ENCODE measurements at places on chromosomes 3 and 15.

DNA sequence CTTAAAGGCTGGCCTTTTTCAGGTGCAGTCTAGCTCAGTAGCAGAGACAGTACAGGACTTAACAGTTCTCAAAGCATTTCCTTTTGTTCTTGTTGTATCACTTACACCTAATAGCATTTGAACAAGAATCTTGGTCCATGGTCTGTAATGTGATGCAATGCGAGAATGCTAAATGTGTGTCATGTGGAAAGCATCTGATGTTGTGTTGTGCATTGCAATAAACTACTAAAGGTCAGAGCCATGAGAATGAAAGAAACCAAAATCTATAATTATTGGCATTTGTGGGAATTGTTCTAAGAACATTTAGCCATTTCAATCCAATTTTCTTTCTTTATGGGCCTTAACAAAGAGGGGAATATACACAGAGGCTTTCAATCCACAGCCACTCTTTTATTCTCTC, 324.5 kb upstream of the ROBO2 start:
- DNase-seq = no peak

DNA sequence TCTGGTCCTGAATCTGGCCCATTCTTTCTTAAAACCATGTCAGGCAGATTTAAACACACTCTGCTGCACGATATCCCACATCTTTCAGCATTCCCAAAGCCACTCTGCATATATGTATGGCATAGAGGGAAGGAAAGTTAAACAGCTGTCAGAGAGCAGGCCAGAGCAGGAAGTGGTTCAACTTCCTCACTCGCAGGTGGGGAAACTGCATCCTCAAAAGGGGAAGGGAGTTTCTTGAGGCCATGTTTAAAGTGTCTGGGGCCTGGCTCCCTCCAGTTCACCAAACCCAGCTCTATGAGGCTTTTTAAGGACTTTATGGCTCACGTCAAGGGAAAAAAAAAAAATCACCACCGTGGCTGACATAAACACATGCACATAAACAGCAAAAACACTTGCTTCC, 123.1 kb downstream of the OPA1 start:
- no peak for DNase-seq

DNA sequence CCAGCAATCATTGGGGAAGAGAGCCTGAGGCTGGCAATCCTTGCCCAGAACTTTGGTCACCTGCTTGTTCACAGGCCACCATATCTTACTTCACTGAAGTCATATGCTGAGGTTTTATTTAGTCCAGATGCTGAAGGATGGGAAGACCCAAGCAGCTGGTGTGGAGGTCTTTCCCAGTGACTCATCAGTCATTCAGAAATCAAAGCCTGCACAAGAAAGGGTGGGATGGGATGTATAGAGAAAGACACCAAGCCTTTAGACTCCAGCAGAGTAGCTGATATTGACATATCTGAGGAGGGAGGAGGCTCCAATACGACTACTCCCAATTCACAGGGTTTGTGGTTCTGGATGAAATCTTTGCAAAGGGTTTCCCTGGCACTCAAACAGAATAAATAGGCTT, 13.0 kb upstream of the PHLDB2 start:
- DNase-seq = no peak

DNA sequence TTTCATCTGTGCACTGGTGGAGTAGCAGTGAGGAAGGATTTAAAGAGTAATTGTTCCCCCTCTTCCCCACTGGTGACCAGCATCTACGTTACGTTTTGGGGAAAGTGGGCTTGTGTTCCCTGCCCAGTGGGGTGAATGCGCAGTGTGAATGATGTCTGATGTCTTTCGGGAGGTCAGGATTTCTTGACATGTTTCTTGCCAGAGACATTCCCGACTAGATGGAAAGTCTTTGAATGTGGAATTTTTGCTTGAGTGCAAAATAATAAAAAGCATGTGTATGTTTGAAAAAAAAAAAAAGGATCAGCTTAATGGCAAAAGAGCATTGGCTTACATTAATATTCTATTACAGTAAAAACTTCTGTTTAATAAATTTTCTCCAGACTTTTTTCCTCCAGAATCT, 632.2 kb downstream of the FOXP1 start:
- no peak for DNase-seq

GRCh38 chr15:97961067-97961954, 808 bp downstream of the ARRDC4 start:
- peak; percentile 50 for DNase-seq

DNA sequence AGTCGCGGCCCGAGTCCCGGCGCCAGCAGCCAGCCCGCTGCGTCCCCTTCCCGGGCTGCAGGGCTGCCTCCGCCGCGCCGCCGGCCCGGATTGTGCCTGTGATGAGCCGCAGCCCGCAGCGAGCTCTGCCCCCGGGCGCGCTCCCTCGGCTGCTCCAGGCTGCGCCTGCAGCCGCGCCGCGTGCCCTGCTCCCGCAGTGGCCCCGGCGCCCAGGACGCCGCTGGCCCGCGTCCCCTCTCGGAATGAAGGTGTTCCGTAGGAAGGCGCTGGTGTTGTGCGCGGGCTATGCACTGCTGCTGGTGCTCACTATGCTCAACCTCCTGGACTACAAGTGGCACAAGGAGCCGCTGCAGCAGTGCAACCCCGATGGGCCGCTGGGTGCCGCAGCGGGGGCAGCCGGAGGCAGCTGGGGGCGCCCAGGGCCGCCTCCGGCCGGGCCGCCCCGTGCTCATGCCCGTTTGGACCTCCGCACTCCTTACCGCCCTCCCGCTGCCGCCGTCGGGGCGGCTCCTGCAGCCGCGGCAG, 1.2 kb downstream of the CHST2 start:
- peak; percentile 51 for DNase-seq

DNA sequence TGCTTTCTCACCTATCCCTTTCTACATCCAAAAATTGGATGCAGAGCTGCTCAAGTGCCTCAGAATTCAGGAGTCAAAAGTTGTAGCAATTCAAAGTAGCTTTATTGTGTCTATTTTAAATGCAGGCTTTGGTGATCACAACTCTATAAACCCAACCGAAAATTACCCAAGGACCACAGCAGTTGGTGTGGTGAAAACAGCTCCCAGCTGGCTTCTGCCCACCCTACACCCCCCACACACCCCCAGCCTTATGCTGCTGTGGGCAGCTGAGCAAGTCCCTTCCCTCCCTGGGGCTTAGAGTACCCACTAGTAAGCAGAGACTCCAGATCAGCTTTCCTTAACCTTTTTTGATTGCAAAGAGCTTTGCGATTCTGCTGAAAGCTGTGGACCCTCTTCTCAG, 5.8 kb upstream of the HES1 start:
- DNase-seq = no peak

DNA sequence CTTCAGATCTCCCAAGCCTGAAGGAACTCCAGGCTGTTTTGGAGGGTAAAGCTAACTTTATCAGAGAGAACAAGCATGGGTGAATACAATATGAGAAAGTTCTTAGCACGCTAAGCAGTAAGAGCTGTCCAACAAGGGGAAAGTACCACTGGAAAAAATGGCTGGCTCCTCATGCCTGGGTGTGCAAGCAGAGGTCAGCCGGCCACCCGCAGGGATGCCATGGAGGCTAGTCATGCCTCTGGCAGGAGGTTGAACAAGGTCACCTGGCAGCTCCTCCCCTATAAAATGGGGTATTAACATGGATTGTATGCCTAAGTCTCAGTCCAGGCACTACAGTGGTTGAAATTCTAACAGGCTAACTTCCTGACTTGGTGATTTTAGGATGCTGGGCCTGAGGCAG, 75.4 kb upstream of the SLC6A1 start:
- no peak for DNase-seq

DNA sequence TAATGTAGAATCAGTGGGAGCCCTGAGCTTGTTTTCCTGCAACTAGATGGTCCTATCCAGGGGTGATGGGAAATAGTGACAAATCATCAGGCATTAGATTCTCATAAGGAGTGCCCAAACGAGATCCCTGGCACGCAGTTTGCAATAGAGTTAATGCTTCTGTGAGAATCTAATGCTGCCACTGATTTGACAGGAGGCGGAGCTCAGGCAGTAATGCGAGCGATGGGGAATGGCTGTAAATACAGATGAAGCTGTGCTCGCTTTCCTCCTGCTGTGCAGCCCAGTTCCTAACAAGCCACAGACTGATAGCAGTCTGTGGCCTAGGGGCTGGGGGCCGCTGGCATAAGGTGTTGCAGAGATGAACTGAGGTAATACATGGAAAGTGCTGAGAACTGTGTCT, 28.3 kb upstream of the TMEM42 start:
- DNase-seq = no peak

- no peak for DNase-seq
These were observed 9.5 kb downstream of the GORASP1 start for GRCh38 chr3:39097716-39098472.

DNA sequence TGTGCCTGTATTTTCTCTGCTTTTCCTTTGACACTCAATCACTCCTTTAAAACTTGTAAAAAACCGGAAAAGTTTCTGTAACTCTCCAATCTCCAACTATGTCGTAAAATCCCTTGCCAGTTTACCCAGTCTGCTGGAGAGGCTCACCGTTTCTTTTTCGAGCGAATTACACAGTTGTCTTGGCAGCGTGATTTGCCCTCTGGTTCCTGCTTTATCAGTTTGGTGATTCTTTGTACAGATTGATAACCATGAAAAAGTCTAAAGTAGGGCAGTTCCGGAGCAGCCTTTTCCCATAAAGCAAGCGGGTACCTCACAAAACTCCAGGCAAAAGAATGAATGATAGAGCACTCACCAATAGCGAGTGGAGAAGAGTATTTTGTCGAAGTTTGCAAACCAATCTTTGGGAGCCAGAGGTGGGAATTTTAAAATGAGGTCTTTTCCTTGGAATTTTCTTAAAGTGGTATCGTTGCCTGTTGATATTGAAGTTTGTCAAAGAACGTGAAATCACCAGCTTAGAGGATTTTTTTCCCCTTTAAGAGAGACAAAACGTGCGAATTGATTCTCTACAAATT, at the start of gene TTC23:
TSS of gene TTC23 (minus strand) at position 312 of the 572 bp plus-strand sequence. CDS start 20,869 bp downstream, outside the sequence.
- no peak for DNase-seq

DNA sequence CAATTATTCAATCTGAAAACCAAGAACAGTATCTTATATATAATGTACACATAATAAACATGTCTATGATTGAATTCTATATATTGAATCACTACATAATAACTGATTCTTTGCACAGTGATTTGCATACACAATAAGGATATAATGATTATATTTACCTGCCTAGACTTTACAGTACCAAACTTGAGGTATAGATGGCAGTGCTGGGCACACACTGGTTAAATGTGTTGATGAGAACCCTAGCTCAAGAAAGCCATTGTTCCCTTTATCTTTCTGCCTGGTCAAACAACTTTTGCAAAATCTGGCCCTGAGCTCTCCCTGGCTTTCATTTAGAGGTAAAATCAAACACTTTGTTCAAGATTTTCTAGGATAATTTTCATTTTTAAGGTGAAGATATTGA, 697.7 kb downstream of the TUSC7 start:
- DNase-seq = no peak

DNA sequence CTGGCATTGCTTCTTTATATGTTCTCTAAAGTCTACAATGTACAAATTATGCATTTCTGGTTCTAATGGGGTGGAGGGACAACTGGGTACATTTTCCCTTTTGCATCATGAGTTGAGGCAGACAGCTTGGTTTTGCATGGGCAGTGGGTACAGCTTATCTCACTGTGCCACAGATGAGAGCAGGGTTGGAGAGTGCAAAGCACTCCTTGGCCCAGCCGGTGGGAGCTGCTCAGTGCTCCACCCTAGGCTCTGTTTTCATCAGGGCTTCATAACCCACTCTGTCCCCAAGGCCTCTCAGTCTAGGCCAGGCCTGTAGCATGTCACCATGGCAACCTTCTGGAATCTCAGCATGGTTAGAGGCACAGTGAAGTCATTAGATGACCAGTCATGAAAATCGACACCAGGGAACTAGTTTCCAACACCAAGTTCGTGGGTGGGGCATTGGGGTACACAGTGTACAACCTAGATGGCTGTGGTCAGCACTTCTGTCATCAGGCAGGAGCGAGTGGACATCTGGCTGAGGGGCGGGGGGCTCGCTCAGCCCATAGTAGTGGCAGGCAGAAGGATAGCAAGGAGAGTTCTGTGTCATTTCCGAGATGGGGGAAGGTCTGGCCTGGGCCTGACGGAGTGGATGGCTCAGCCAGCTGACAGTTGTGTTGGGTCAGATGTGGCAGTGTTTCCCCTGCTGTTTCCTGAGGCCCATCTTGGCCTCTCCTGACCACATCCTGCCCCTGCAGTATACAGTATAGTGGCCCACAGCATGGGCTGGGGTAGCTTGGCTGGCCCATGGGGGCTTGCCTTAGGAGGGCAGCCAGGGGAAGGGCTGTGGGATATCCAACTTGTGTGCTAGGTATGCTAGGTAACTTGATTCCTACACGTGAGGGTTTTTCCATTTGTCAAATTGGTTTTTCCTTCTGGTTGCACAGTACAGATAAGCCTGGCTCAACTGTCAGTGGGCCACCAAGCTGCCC, 75.7 kb upstream of the PRR23C start:
- no peak for DNase-seq

DNA sequence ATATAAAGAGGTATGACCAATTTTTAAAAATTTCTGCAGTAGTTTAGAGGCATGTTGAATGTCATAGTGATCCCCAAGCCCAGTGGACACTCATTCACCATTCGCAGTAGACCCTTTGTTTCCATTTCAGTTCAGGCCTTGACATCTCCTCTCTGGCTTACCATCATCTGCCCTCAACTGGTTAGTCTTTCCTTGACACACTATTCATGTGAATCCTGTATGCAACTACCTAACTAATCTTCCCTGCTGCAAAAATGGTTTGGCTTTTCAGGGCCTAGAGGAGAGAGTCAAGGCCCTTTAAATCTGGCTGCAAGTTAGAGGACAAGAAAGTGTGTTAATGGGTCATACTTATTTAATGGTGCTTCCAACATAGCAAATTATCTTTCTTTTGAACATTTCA, 10.9 kb downstream of the APH1B start:
- no peak for DNase-seq

- no peak for DNase-seq
These were observed 39.8 kb downstream of the CGGBP1 start for GRCh38 chr3:88019024-88019423.

GRCh38 chr15:32979710-32980109, 214.8 kb downstream of the FMN1 start:
- no peak for DNase-seq

DNA sequence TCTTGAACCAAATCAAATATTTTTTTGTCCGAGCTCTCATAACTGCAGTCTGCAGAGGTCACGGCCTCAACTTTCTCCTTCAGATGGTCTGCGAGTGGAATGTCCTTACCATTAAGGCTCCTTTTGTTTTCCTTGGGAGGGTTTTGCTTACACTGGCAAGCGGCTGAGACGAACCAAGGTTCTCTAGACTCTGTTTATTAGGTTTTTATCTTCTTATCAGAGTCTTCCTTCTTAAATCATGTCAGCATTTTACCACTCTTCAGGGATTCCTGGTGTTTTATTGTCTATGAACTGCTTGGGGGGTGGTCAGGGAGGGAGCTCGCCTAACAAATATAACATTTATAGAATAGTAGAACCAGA, 773.7 kb upstream of the NR2F2 start:
- no peak for DNase-seq

- DNase-seq = no peak
These were observed 72.5 kb downstream of the SNTN start for GRCh38 chr3:63724987-63725386.

- DNase-seq = no peak
These were observed 533.1 kb downstream of the TBL1XR1 start for GRCh38 chr3:176663837-176664831.

DNA sequence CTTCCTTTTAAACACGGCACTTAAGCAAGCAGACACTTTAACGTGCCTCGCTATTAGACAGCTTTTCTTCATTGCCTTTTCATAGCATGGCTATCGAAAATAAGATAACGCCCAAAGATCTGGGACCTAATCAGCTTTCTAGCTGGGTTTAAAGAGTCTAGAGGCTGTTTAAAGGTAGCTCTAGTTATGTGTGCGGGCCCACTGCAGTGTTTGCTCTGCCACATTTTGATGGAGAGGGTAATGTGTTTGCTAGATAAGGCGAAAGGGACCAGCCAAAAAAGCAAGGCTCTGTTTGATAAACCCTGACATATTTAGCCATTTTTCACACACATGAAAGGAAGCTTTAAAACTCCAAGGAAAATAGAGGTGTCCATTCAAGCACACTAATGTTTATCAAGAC, 91.6 kb downstream of the NR2F2 start:
- DNase-seq = no peak

Data from activated naive CD4-positive, alpha-beta T cell treated with anti-CD3 and anti-CD28 coated beads, Interleukin-2, amount 10 ng/mL, durations not matched to agents 7 days and 5 days (primary cell).